ENCODE measurements at places on chromosomes 7 and 10.

GRCh38 chr10:108653531-108653930, 1269.8 kb downstream of the XPNPEP1 start:
- DNase-seq: no peak

GRCh38 chr10:33145451-33146188, 187.6 kb upstream of the ITGB1 start:
- DNase-seq: no peak

DNA sequence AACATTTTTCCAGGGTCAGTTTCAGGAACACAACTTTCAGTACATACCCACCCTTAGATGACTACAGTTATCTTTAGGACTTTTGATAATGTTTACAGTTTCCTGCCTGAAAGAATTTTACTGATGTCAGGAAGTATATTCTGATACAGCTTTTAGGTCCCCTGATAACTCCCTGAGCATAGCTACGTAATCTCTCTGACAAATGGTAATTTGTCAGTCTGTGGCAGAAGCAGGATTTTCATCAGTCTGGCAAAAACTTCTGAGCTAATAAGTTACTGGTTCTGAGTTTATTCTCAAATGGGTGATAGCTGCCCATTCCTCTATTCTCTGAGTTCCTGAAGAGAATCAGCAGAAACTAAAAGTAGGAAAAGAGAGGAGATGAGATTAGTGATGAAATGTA, 270.1 kb upstream of the MTPN start:
- DNase-seq: no peak

- DNase-seq: no peak
Observed at GRCh38 chr7:34757570-34758110, 99.6 kb downstream of the NPSR1 start.

GRCh38 chr7:136692221-136692620, 176.2 kb upstream of the CHRM2 start:
- DNase-seq: no peak

DNA sequence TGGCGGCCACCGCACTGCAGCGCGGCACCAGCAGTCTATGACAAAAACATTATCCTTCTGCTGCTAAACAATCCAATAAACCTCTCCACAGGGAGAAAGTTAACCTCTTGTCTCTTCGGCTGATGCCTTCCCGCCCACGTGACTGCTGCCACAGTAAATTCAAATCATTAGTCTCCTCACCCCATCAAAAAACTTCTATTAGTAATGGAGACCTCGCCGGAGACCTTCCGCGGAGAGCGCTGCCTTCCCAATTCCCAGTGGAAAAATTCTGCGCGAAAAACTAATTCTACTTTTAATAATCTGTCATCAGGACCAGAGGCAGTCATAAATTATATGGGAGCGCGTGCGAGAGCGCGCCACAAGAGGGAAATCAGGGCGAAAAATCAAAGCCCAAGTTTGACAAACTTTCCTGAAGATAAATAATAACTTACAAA, 90.0 kb upstream of the PAX2 start:
- DNase-seq: no peak

DNA sequence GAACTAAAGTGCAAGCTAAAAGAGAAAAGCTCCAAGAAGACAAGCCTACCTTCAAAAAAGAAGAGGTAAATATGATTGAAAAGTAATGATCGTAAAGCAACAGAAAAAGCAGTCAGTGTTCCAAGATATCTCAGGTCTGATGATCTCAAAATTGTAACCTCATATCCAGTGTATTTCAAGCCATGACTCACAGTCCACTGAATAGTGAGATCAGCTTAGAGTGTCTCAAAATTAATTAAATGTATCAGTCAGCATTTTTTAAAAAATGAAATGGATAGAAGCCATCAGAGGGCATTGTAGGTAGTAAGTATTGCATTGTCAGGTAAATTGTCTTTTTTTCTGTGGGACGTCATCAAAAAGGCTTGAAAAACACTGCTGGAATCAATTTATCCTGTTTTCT, 50.6 kb upstream of the AGBL3 start:
- DNase-seq: no peak

- DNase-seq: no peak
Observed at GRCh38 chr10:63266391-63267316, 133.5 kb downstream of the NRBF2 start.
